ENCODE measurements at places on chromosomes 13 and 19.
A peak's percentile ranks its signal among the peaks of the same experiment; 100 is the strongest.

- peak; percentile 44 for DNase-seq
These were observed 78.4 kb downstream of the DPF1 start for GRCh38 chr19:38145623-38146022.

GRCh38 chr19:47618771-47619170, 9.8 kb downstream of the BICRA start:
- DNase-seq: peak; percentile 54

- no peak for DNase-seq
These were observed 1305.3 kb downstream of the SLITRK5 start for GRCh38 chr13:88976466-88976865.

DNA sequence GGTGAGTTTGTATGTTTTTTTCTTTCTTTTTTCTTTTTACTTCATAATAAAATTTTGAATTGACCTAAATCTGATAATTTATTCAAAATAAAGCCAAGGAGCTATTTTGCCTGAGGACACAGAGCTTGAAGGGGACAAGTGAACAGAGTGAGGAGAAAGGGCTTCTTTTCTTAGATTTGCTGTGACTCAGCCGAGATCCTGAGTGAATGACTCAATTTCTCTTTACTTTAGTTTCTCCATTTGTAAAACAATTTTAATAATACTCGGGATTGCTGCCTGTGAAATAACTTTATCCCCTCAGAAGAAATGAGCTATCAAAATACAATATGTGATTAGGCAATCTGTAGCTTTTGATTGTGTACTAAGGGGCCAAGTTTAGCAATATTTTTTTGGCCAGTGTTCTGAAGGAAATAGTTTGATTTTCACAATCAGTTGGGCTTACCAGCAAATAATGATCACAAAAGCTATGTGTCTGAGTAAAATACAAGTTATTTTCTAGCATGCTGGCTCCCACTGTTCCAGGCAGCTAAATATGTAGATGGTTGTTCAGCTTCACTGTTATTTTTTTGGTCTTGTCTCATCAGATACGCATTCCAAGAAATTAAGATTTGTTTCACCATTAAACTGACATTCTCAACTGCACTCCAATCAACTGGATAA, 437.5 kb downstream of the FGF9 start:
- DNase-seq: no peak

DNA sequence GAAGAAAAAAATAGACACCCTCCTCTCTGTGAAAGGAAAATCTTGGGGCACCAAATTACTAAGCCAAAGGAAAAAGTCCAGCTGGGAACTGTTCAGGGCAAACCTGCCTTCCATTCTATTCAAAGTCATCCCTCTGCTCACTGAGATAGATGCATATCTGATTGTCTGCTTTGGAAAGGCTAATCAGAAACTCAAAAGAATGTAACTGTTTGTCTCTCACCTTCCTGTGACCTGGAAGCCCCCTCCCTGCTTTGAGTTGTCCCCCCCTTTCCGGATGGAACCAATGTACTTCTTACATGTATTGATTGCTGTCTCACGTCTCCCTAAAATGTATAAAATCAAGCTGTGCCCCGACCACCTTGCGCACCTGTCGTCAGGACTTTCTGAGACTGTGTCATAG, 216.0 kb upstream of the SOX1 start:
- no peak for DNase-seq

DNA sequence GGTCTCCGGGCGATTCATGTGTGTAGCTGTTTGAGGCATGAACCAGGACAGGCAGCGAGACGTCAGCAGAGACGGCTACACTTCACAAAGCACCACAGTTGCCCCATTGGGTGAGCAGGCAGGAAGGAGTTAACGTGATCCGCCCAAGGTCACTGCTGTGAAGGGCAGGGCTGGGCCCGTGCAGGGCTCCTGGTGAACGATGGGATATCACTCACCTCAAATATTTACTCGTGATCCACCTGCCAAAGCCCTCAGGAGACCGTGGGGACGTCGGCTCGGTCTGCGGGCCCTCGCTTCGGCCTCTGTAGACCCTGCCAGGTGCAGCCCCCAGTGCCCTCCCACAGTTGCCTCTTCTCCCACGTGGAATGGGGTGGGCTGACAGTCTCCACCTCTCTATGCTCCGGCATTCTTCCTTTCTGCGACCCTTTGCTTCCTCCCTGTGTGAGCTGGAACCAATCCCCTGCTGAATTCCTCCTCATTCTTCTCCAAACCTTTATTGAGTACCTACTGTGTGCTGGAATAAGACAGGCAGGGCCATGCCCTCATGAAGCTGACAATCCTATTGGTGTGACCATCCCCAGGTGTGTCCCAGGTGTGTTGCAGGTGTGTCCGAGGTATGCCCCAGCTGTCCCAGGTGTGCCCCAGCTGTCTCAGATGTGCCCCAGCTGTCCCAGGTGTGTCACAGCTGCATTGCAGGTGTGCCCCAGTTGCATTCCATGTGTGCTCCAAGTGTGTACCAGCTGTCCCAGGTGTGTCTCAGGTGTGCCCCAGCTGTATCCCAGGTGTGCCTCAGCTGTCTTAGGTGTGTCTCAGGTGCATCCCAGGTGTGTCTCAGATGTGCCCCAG, 2.0 kb upstream of the GRK1 start:
- DNase-seq: no peak

DNA sequence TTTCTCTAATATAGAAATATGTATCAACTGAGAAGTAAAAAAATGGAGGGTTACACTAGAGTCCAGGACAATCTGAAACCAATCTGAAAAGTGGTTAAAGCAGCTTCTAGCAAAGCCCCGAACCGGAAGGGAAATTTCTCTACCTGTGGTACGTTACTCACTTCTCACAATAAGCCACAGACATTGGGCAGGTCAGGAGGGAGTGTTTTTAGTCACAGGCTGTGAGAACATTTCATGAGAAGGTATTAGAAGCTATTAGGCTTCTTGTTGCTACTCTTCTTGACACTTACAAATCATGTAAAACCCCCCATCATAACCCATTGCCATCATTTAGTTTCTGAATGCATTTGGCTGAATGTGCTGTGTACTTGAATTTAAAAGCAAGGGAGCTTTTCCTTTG, 120.9 kb downstream of the NUFIP1 start:
- DNase-seq: no peak

DNA sequence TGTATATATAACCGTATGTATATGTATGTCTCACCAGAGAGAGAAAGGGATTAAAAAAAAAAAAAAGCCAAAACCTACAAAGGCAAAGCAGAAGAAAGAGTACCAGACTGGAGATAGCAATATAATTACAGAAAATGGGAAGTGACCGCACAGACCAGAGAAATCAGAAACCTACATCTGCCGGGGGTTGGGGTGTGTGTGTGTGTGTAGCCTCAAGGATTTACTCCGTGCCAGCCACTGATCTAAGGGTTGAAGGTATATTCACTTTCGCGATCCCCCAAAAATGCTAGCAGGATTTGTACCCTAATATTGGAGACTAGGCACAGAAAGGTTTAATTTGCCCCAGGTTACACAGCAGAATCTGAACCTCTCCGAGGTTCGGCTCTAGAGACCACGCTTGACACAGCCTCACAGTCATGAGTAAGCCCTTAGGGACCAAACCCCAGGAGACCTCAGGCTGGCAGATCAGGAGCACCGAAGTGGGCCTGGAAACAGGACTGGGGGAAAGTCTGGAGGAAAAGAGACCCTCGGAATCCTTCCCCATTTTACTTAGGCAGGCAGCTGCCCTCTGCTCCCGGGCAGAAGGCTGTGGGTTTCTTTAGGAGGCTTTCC, 14.8 kb downstream of the ARL11 start:
- DNase-seq: no peak

GRCh38 chr19:16023146-16023915, 53.0 kb upstream of the TPM4 start:
- DNase-seq: no peak

GRCh38 chr13:24063281-24063877, 97.1 kb upstream of the SPATA13 start:
- DNase-seq: no peak

DNA sequence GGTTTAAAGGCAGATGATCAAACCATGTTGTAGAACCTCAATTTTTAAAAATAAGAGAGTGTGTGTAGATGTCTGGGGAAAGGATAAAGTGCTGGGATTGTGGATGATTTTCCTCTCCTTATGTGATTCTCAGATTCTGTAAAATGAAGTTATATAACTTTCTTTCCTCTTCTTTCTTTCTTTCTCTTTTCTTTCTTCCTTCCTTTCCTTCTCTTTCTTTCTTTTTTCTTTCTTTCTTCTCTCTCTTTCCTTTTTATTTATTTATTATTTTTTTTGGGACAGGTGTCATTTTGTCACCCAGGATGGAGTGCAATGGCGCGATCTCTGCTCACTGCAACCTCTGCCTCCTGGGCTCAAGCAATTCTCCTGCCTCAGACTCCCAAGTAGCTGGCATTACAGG, 82.6 kb downstream of the GADD45B start:
- no peak for DNase-seq

DNA sequence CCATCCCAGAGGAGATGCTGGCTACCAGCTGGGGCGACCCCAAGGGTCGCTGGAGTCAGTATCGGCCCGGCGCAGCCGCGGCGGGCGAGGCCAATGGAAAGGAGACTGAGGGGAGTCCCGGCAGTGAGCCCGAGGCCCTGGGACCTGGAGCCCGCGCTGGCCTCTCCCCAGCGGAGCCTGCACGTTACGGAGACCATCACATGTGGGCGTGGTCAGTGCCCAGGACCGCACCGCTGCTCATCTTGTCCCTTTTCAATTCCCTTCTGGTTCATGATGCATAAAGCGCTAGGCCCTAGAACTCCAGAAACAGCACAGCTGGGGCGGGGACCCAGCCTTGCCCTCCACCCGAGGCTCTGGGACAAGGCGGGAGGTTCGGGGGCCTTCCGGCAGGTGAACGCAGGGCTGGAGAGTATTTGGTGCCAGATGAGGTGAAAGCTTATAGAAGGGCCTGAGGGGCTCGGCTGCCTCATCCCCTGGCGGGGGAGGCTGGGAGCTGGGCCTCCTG, 8.0 kb downstream of the C19orf25 start:
- DNase-seq: peak; percentile 61

DNA sequence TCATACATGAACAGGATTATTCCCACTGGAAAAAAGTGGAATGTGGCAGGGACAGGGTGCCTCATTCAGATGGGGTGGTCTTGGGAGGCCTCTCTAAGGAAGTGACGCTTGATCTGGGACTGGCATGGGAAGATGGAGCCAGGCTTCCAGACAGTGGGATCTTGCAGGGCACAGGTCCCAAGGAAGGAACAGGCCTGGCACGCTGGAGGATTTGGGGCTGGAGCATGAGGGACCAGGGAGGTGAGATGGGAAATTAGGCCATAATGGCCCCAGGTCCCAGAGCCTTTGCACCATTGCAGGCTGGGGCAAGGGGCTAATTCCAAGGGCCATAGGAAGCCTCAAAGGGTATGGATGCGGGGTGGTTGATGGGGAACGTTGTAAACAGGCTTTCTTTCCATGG, 9.2 kb downstream of the ZNF536 start:
- DNase-seq: no peak

DNA sequence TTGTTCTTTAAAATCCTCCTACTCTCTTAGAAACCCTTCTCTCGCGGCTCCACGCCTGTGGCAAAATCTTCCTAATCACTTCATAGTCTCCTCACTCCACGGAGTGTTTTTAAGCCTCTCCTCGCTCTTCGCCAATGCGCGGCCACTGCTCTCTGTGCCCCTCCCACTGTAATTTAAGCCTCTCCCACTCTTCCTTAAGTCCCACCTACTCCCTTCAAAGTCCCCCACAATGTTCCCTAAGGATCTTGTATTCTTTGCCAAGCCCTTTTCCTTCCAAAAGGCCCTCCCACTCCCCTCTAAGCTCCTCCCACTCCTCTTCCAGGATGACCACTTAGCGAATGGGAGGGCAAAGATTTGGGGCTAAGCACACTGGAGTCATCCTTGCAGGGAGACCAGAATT, 1.3 kb downstream of the FIZ1 start:
- no peak for DNase-seq

GRCh38 chr19:38679839-38680238, 32.4 kb downstream of the ACTN4 start:
- DNase-seq: no peak

DNA sequence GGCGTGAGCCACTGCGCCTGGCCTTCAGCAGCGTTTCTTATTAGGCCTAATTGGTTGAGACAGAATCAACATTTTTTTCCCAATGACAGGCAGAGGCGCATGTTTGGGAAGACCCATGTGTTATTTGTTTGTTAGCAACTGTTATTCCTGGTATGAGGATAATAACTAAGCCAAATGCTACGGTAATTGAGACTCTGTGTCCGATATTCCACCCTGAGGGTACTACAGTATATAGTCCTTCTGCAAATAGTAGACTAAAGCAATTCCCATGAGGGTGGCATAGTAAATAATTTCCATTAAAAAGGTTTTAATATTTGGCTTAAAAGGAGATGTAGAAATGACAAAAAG, 18.4 kb upstream of the CCL25 start:
- no peak for DNase-seq

GRCh38 chr13:111353508-111353907, 33.1 kb downstream of the TEX29 start:
- DNase-seq: no peak

- DNase-seq: no peak
These were observed 29.0 kb upstream of the MIER2 start for GRCh38 chr19:373391-374182.

- DNase-seq: no peak
These were observed 24.9 kb downstream of the MPND start for GRCh38 chr19:4368128-4368820.

DNA sequence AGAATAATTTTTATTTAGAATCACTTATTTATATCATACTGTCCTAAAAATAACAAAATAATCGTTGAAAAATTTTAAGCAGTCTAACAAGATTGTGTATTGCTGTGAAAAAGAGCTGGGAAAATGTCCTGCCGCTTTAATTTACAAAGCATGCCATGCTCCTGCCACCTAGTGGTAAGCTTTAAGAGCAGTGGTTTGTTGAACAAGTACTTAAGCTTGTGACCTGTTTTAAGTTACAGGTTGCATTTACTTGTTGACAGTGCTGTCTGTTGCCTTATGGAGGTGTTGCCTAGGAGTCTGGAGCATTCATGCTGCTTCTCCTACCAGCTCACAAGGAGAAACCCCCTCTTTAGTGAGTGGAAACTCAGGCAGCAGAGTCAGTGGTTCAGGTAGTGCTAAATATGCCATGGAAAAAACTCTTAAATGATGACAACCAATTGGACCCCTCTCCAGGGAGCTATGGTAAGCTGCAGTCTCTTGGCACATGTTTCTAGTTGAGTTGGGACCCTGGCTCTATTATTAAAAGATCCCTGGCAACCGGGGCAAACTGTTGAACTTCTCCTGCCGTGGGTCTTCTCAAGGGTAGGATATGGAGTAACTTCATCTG, 68.4 kb downstream of the SPATA13 start:
- DNase-seq: peak; percentile 86

- no peak for DNase-seq
These were observed 36.7 kb downstream of the EFNA2 start for GRCh38 chr19:1322198-1322981.

DNA sequence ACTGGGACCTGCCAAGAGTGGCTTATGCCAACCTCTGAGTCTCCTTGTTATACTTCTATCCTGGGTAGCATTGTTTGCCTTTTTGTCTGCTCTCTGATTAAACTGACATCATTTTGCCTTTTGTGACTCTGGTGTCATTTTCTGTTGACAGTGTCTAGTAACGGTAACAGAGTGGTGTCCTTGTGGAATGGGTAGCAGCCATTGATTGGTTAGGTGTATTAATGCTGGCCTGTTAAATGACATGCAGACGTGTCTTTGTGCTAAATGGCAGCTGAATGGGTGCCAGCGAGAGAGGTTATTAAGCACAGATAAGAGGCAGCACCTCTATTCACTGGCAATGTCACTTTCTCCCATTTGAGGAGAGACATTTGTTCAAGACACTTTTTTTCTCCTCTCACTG, 1289.4 kb downstream of the PCDH9 start:
- no peak for DNase-seq

Measured in foreskin fibroblast (primary cell).